ENCODE measurements at places on chromosomes 1 and 21.

GRCh38 chr1:232271991-232272589 lies 357.8 kb downstream of the SIPA1L2 start:
- DNase-seq: no peak

- peak; percentile 99 for DNase-seq
Observed at GRCh38 chr1:209485167-209485566, 98.3 kb upstream of the CAMK1G start.

- peak; percentile 44 for DNase-seq
Observed at GRCh38 chr1:224623743-224624333, 7.7 kb downstream of the CNIH3 start.

DNA sequence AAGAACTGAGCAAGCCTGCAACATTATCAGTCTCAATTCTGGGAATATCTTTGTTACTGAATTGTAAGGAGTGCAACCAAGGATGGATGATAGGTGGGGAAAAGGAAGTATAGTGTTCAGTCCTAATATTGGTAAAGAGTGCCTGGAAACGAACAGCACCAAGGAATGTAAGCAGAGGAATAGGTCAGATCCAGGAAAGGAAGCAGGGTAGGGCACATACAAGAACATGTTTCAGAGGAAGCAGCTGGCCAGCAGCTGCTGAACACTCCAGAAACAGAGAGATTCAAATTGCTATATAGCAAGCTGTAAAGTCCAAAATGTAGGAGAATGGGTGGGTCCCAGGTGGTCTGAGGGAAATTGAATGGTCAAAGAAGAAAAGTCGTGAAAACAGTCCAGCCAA lies 37.9 kb downstream of the CRB1 start:
- no peak for DNase-seq

- DNase-seq: no peak
Observed at GRCh38 chr1:234307726-234308125, 65.5 kb upstream of the COA6 start.

DNA sequence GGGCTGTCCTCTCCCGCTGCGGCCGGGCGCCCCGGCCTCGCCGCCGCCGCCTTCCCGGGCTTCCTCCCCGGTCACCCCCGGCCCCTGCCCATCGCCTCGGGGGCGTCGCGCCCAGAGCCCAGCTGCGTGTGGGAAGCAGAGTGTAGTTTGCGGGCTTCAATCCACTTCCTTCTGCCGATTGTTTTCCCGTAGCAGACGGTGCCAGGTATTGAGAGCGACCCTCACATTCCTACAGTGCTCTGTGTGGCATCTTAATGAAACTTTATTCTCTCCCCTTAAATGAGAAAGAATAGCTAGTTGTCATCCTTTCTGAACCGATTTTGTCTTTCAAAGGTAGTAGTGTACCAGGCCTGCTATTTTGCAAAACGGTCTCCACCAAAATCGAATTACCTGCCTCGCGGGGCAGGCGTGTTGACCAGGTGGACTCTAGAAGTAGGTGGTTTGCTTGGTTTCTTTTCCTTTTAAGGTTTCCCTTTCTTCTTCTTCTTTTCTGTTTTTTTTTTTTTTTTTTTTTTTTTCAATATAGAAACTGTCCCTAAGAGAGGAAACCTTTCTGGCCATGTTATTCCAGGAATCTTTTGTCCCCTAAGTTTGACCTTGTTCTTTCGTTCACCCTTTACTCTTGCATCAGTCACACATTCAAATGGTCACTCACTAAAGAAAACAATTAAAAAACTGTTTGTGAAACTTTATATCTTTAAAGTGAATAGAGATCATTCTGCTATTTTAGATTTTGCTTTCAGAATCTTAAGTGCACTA lies 881 bp downstream of the USP25 start:
- DNase-seq: peak; percentile 24

DNA sequence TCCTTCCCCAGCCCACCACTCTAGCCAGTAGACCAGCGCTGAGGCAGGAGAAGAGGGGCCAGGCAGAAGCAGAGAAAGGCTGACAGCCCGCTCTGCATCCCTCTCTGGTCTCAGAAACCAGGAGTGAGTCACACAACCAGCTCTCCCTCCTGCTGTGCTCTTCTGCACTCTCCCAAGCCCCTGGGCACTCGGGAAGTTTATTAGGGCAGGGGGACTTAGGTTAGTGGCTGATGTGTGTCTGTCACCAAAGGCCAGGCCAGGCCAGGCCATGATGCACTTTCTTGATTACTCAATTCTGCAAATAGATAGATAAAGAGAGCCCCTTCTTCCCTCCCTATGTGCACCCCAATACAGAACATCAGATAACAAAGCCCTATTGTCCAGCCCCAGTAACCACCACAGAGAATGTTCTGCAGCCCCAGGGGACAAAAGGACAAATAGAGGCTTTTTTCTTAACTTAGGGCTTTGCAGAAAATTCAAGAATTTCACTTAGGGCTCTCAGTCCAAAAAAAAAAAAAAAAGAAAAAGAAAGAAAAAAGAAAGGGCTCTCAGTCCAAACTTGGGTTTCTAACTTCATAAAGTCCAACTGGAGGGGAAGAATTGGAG lies 52.9 kb upstream of the CNTN2 start:
- DNase-seq: no peak

GRCh38 chr1:98452162-98452561 lies 209.4 kb upstream of the SNX7 start:
- no peak for DNase-seq

GRCh38 chr21:18142655-18143054 lies 102.0 kb upstream of the CHODL start:
- no peak for DNase-seq

GRCh38 chr21:42118901-42119300 lies 47.8 kb downstream of the UMODL1 start:
- no peak for DNase-seq

- no peak for DNase-seq
Observed at GRCh38 chr1:169175461-169175860, 69.0 kb downstream of the ATP1B1 start.

Measured in epithelial cell of esophagus (primary cell).